ENCODE measurements at places on chromosomes 5 and 9.

- DNase-seq = no peak
Observed at GRCh38 chr9:91037511-91038482, 236.2 kb downstream of the SYK start.

DNA sequence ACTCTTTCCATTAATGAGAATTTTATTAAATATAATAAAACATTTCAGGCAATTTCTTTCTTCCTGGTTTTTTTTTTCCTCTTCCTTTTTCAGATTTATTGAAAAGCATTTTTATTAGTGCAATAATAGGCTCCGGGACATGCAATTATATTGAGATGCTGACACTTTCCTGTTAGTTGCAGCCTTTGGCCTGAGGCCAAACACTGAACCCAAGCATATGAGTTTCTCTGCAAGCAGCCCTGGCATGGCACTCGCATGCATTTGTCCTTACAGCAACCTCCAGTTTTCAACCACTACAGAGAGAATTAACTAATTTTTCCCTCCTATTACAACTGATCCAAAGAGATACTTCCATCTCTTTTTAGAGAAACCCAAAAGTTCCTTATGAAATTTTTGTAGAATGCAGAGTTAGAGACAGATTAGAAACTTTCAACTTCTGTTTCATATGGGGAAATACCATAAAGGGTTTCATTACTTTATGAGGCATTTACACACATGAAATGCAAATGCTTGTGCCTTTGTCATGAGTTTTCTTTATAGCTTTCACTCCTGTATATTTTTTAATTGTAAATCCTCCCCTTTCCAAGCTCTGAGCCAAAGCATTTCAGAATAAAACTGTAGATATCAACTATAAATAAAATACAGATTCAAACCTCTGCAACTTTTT lies 183.0 kb downstream of the CETN3 start:
- DNase-seq = no peak

DNA sequence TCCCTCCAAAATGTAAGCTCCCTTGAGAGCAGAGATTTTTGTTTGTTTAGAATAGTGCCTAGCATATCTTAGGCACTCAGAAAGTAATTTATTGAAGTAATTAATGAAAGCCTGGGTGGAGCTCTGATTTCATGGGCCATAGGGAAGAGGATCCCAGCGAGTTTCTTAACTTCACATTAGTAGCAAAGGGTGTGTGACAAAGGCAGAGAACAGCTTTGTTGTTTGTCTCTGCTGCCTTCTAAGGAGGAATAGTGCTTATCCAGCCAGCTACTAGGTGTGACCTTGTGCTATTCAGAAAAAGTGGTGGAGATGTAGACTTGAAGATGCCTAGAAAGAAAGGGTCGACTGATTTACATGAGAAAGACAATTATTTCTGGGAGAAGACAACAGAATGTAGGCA lies 149.0 kb downstream of the CD180 start:
- no peak for DNase-seq

DNA sequence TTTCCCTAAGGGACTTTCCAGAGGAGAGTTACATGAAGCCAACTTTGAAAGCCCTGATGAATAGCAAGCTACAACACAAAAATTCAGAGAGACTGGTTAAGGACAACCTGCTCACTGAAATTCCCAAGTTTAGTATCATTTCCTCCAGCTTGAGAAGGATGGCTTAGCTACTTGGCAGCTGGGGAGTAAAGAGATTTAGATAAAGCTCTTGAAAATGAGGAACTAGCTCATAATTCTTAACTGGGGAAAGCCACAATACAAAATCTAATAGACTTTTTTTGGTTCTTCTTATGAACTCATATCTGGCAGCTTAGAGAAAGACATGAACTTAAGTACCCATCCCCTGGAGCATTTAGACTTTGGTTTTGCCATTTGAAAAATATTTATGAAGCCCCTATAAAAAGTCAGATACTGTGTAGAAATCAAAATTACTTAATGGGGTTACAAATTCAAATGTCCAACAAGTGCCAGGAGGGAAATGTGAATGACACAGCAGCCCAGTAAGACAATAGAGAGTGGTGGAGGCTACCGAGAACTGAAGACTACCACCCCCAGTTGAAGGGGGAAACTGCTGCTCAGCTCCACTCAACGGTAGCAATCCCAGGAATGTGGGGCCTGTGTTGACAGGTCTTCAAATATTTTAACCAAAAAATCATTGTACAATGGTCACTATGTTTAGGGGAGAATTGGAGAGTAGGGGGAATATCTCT lies 79.4 kb upstream of the ADRB2 start:
- DNase-seq = no peak
